ENCODE measurements at places on chromosomes 5 and 9. TPM values are rescaled to one million over a fixed set of nuclear protein-coding genes. Genes with fewer than 3 reads are reported as not detected.
A peak's percentile ranks its signal among the peaks of the same experiment; 100 is the strongest.

DNA sequence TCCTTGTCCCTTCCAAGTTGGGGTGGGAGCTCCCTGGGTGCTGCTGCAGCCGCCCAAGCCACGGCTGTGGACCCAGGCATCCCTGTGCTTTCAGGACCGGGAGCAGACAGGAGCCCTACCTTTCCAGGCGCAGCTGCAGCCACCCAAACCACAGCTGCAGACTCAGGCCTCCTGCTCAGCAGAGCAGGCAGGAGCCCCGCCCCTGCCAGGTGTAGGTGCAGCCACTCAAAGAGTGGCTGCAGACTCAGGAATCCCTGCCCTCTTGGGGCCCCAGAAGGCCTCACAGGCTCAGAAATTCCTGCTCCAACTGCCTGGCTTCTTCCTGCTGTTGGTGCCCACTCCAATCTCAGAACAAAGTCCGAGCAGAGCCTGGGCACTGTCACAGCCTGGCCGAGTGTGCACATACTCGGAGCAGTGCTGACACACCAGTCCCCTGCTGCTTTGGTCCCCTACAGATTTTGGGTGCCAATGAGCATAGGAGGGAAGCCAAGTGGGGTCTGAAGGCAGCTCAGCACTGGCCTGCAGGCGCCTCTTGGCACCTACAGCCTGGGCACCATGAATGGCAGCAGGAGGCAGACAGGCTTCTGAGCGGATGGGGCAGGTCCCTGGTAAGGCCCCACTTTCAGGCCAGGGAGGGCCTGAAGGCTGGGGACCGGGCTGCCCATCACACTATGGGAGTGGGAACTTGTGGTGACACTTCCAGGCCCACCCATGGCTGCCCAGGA is 6.0 kb upstream of the TESK1 start:
- peaks cover 3% of the 10 kb centered on the region for H3K4me1 ChIP-seq
- no peak overlapping the region for H3K4me3 ChIP-seq
- DNase-seq, result no peak
- H3K36me3 ChIP-seq, result no peaks in the 10 kb centered on the region
- no peaks in the 10 kb centered on the region for H3K27me3 ChIP-seq

TGFBI gene
- total RNA-seq, result 483 TPM

DNA sequence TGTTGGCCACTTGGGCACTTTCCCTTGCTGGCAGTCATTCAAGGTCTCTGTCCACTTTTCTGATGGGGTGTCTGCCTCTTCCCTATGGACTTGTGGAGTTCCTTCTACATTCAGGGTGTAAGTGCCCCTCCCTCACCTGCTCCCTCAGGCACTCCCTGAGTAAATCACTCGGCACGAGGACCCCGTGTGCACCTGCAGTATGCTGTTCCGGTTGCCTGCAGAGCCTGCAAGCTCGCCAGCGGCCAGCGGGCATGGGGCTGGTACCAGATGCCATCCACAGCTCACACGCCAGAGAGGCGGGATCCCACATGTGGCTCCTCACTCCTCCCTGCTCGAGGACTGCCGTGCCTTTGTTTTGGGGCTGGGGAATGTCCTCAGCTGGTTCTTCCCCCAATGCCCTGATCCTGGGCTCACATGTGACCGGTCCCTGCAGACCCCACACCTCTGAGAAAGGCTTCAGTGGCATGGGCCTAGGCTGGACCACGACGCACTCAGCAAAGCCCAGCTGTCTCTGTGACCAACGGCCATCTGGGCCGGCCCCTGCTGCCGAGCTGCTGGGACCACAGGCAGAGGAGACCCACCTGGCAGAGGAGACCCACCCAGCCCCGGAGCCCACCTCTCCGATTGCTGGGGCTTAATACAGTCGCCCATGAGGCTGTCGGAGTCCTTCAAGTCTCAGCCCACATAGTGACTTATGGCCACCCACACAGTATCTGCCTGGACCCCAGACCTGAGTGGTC is 46.1 kb upstream of the CLPTM1L start:
- peaks cover 43% of the 10 kb centered on the region for H3K27me3 ChIP-seq
- DNase-seq, result no peak
- no peak overlapping the region for H3K27ac ChIP-seq
- no peaks in the 10 kb centered on the region for H3K36me3 ChIP-seq

DNA sequence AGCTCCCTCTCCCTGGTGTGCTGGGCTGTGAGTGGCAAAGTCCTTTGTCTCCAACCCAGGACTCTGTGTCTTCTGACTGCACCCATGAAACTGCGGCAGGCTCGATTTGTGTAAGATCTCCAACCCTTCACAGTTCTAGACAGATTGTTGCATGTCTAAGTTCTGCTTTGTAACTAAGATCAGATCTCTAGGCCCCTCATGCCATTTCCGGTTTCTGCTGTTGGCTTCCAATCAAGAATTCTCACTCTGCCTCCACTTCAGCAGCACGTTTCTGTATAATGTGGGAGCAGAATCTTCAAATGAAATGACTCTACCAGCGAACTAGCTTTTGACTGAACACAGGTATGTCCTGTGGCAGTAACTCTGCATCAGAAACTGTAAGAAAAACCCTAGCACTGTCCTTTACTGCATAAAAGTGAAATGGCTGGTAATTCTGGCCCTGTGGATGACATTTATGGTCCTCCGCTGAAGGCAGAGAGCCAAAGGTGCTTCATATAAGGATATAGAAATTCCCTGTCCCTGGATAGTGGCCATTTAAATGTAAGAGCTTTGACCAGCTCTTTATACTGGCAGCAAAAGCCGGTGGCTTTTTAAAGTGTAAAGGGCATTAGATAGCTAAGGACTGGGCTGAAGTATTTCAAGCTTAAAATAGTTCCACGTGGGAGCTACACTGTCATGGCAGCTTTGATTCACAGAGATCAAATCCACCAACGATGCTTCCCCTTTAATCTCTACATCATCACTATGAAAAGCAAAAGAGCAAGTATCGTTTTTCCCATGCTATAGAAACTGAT is 319.0 kb upstream of the CDH6 start:
- peaks cover 6% of the 10 kb centered on the region for H3K4me1 ChIP-seq
- H3K27me3 ChIP-seq, result no peaks in the 10 kb centered on the region
- DNase-seq, result peak; percentile 10
- H3K36me3 ChIP-seq, result no peaks in the 10 kb centered on the region
- H3K27ac ChIP-seq, result no peak overlapping the region

PLCXD3 gene
- total RNA-seq, result under 0.01 TPM

DNA sequence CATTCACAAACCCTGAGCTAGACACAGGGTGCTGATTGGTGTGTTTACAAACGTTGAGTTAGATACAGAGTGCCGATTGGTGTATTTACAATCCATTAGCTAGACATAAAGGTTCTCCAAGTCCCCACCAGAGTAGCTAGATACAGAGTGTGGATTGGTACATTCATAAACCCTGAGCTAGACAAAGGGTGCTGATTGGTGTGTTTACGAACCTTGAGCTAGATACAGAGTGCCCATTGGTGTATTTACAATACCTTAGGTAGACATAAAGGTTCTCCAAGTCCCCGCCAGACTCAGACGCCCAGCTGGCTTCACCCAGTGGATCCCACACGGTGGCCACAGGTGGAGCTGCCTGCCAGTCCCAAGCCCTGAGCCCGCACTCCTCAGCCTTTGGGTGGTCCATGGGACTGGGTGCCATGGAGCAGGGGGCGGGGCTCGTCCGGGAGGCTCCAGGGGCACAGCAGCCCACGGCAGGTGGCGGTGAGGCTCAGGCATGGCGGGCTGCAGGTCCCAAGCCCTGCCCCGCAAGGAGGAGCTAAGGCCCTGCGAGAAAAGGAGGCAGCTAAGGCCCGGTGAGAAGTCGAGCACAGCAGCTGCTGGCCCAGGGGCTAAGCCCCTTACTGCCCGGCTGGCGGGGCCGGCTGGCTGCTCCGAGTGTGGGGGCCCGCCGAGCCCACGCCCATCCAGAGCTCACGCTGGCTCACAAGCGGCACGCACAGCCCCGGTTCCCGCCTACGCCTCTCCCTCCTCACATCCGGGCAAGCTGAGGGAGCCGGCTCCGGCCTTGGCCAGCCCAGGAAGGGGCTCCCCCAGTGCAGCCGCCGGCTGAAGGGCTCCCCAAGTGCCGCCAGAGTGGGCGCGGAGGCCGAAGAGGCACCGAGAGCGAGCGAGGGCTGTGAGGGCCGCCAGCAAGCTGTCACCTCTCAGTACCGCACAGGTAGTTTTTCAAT is 1039.2 kb upstream of the CDH9 start:
- H3K36me3 ChIP-seq, result no peaks in the 10 kb centered on the region
- DNase-seq, result no peak
- no peaks in the 10 kb centered on the region for H3K4me1 ChIP-seq
- H3K4me3 ChIP-seq, result no peak overlapping the region
- no peaks in the 10 kb centered on the region for H3K27me3 ChIP-seq
- no peak overlapping the region for H3K27ac ChIP-seq

DNA sequence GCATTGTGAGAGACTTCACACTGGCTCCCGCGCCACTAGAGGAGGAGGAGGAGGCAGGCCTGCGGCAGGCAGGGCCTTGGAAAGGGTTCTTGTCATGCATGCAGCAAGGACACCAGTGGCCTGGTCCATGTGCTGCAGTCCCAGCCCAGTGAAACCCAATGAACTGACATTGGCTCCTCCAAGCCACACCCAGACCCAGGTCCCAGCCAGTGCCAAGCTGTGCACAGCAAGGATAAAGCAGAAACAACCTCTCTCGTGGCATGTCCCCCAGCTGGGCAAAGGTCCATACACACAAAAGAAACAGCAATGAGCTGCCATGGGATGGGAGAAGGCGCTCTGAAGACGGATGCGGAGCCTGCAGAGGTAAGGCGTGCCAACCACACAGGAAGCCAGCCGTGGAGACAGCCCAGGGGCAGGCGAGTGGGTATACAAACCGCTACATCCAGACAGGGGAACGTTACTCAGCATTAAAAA is 89.2 kb downstream of the SEMA4D start:
- H3K27ac ChIP-seq, result no peak overlapping the region
- peaks cover 2% of the 10 kb centered on the region for H3K4me1 ChIP-seq
- no peak overlapping the region for H3K4me3 ChIP-seq
- no peaks in the 10 kb centered on the region for H3K27me3 ChIP-seq

FAM221B gene
- not detected for total RNA-seq

- no peaks in the 10 kb centered on the region for H3K27me3 ChIP-seq
- no peak overlapping the region for H3K27ac ChIP-seq
- DNase-seq, result peak; percentile 3
Observed at GRCh38 chr5:119537704-119538103, 85.4 kb downstream of the HSD17B4 start.

- no peaks in the 10 kb centered on the region for H3K27me3 ChIP-seq
- no peaks in the 10 kb centered on the region for H3K36me3 ChIP-seq
- H3K4me3 ChIP-seq, result no peak overlapping the region
- H3K27ac ChIP-seq, result no peak overlapping the region
- DNase-seq, result no peak
Observed at GRCh38 chr5:2894736-2895135, 143.3 kb upstream of the IRX2 start.

- no peak overlapping the region for H3K27ac ChIP-seq
- H3K4me3 ChIP-seq, result no peak overlapping the region
- H3K36me3 ChIP-seq, result no peaks in the 10 kb centered on the region
Observed at GRCh38 chr9:30932226-30932625, 1452.2 kb upstream of the ACO1 start.

ZNF454 gene
- under 0.01 TPM for total RNA-seq

DNA sequence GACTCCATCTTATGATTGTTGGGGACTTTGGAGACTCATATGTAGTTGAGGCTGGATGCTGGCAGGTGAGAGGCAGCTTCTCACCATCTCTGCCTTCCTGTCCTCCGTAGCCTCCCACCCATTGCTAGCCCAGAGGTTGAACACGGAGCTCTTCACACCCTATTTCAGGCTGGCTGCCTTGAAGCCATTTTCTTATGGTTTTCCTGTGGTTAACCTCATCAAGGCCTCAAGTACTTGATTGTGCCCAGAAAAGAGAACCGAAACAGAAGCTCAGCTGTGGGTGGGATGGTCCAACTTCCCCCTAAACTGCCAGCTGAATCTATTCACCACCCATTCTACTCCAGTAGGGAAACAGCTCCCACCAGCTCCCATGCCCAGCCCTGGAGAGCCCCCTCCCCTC is 102.9 kb downstream of the LIFR start:
- DNase-seq, result no peak
- H3K27me3 ChIP-seq, result 0 out of 2 replicates have a peak, but pooled peaks cover 9% of the 10 kb centered on the region
- no peak overlapping the region for H3K4me3 ChIP-seq
- no peak overlapping the region for H3K27ac ChIP-seq
- no peaks in the 10 kb centered on the region for H3K36me3 ChIP-seq
- no peaks in the 10 kb centered on the region for H3K4me1 ChIP-seq

GRCh38 chr5:143172739-143173138 is 230.7 kb downstream of the NR3C1 start:
- peaks cover 8% of the 10 kb centered on the region for H3K4me1 ChIP-seq
- no peaks in the 10 kb centered on the region for H3K27me3 ChIP-seq
- no peaks in the 10 kb centered on the region for H3K36me3 ChIP-seq
- DNase-seq, result no peak
- H3K4me3 ChIP-seq, result no peak overlapping the region

SREK1IP1 gene
- total RNA-seq, result 8.3 TPM

ORM2 gene
- total RNA-seq, result not detected

TICAM2 gene
- 4.3 TPM for total RNA-seq

- H3K27ac ChIP-seq, result no peak overlapping the region
- H3K36me3 ChIP-seq, result no peaks in the 10 kb centered on the region
- H3K27me3 ChIP-seq, result peaks cover 36% of the 10 kb centered on the region
- no peaks in the 10 kb centered on the region for H3K4me1 ChIP-seq
- no peak overlapping the region for H3K4me3 ChIP-seq
Observed at GRCh38 chr5:54927097-54927746, 58.2 kb downstream of the ESM1 start.

- no peaks in the 10 kb centered on the region for H3K36me3 ChIP-seq
- peaks cover 22% of the 10 kb centered on the region for H3K27me3 ChIP-seq
- no peak for DNase-seq
- no peak overlapping the region for H3K27ac ChIP-seq
Observed at GRCh38 chr5:133902511-133903118, 65.8 kb downstream of the C5orf15 start.

LHX3 gene
- total RNA-seq, result not detected

PCDHA10 gene
- under 0.01 TPM for total RNA-seq

- H3K4me3 ChIP-seq, result no peak overlapping the region
- H3K27ac ChIP-seq, result no peak overlapping the region
- H3K4me1 ChIP-seq, result peaks cover 3% of the 10 kb centered on the region
- H3K36me3 ChIP-seq, result no peaks in the 10 kb centered on the region
- H3K27me3 ChIP-seq, result no peaks in the 10 kb centered on the region
Observed at GRCh38 chr5:36147681-36148080, 4.0 kb downstream of the LMBRD2 start.

GRCh38 chr9:114467910-114468309 is 37.4 kb downstream of the WHRN start:
- peaks cover 2% of the 10 kb centered on the region for H3K27me3 ChIP-seq
- H3K27ac ChIP-seq, result no peak overlapping the region
- no peaks in the 10 kb centered on the region for H3K36me3 ChIP-seq

DNA sequence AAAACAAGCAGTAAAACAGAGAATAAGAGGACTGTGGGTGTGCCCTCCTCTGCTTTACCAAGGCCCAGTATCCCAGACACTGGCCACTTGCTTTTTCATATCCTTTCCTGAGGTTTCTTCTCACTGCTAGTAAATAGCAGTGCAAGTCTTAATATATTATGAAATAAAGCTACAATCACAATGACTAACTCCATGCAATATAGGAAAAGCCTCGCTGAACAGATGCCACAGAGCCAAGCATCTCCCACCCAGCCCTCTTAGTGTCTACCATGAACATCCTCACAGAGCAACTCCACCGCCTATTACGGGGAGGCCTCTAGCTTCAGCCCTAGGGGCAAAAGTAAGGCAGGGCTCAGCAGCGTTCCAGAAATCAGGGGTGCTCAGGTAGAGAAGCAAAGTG is 130.7 kb upstream of the LHFPL2 start:
- peaks cover 20% of the 10 kb centered on the region for H3K4me1 ChIP-seq
- no peaks in the 10 kb centered on the region for H3K27me3 ChIP-seq
- peak; percentile 46 for DNase-seq
- H3K36me3 ChIP-seq, result no peaks in the 10 kb centered on the region
- peak overlapping the region; percentile 82 for H3K27ac ChIP-seq
- H3K4me3 ChIP-seq, result no peak overlapping the region

GRCh38 chr5:99317136-99317535 is 388.3 kb upstream of the CHD1 start:
- no peak overlapping the region for H3K4me3 ChIP-seq
- DNase-seq, result no peak
- H3K27ac ChIP-seq, result no peak overlapping the region
- H3K4me1 ChIP-seq, result no peaks in the 10 kb centered on the region
- H3K36me3 ChIP-seq, result no peaks in the 10 kb centered on the region
